IMR-90 (cell line): ENCODE measurements at places on chromosomes 3 and 15. TPM values are rescaled to one million over a fixed set of nuclear protein-coding genes. Genes with fewer than 3 reads are reported as not detected.

The GASK1A gene
- 0.18 and 0.28 TPM in 2 replicates for total RNA-seq

The CPEB1 gene
- 6.9 and 12.5 TPM in 2 replicates for total RNA-seq

The RASL12 gene
- under 0.01 and 0.18 TPM in 2 replicates for total RNA-seq

The EPHB1 gene
- under 0.01 and 0.36 TPM in 2 replicates for total RNA-seq

The HRG gene
- not detected in 2 replicates for total RNA-seq

The GABRR3 gene
- total RNA-seq = not detected in 2 replicates
